Stimulated activated CD4-positive, alpha-beta T cell treated with anti-CD3 and anti-CD28 coated beads, Interleukin-15, amount 100 ng/mL, for 1 hour (primary cell): ENCODE measurements at places on chromosomes 2 and 18.

DNA sequence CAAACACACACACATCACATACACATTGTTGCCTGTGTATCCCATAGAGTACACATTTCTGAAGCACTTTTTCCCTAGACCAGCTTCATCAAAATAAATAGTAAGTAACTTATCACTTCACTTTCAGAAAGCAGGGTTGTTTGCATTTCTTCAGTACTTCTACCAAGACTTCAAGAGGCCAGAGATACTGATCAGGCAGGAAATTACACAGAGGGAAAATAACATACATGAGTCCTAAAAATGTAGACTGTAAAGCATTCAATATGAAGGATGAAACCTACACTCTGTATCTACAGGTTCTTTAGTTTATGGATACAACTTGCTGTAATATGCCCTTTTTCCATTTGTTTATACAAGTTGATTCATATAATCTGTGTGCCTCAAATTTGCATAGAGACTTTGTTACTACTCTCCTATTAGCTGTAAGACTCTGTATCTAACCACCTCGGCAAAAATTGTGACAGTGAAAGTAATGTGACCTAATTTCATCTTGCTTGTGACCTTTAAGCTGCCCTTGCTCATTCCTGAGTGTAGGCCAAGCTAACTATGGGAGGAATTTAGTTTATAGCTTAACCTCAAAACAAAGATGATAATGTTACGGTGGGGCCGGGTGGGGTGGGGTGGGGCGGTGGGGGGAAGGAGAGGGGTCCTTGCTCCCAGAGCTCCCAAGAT, 228.9 kb upstream of the SPOPL start:
- no peak for DNase-seq

DNA sequence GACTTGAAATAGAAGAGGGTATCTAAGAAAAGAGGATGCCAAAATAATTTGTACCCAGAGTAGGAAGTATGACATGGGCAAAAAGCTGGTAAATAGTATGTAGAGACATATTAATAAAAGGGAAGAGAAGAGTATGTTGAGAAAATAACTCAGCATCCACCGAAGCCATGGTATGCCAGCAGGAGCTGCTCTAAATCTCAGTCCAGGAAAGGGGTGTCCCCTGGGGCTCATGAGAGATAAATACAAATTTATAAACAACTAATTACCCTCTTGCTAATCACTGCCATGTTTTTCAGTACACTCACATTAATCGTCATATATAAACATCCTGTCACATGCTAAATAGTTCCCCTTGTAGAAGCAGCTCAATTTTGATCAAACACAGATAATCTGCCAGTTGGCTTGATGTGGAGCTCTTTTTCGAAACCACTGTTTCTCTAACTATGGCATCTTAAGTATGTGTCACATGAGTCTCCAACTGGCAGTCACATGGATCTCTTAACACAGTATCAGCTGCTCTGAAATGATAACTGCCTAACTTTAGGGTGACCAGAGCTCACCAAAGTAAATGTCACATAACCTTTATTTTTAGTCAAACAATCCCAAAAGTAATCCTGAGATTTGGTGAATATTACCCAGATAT, 31.9 kb downstream of the EXOC6B start:
- no peak for DNase-seq

- no peak for DNase-seq
Observed at GRCh38 chr2:66495788-66496640, 61.1 kb downstream of the MEIS1 start.

- DNase-seq = no peak
Observed at GRCh38 chr2:241050624-241051577, 51.2 kb downstream of the MTERF4 start.

GRCh38 chr18:77705301-77705700, 455.7 kb downstream of the GALR1 start:
- no peak for DNase-seq

- no peak for DNase-seq
Observed at GRCh38 chr18:44821924-44822323, 141.2 kb downstream of the SETBP1 start.

GRCh38 chr18:77111951-77112746, 20.4 kb downstream of the MBP start:
- no peak for DNase-seq

DNA sequence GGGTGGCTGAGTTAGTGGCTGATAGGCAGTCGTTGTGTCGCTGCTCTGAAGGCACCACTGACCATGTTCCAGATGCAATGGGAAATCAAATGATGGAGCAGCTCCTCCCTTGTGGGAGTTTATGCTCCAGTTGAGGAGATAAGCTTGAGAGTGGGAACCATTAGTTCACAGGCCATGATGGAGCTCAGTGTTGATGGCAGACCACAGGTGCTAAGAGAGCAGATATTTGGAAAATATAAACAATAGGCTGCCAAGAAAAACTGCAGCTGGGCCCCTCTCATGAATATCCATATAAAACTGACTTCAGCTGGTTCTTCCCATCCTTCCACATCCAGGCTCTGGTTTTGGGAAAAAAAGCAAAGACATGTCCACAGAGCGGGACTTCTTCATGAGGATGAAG, 63.1 kb downstream of the EPAS1 start:
- no peak for DNase-seq

- peak; percentile 16 for DNase-seq
Observed at GRCh38 chr2:108607706-108608301, 73.5 kb downstream of the LIMS1 start.

GRCh38 chr2:208627110-208627884, 220.7 kb downstream of the PTH2R start:
- DNase-seq = no peak

GRCh38 chr2:173965372-173966025, at the start of gene SP3:
Gene SP3 (minus strand): TSS chr2:173965373. CDS start chr2:173965171, 202 bp downstream.
- DNase-seq = peak; percentile 90

DNA sequence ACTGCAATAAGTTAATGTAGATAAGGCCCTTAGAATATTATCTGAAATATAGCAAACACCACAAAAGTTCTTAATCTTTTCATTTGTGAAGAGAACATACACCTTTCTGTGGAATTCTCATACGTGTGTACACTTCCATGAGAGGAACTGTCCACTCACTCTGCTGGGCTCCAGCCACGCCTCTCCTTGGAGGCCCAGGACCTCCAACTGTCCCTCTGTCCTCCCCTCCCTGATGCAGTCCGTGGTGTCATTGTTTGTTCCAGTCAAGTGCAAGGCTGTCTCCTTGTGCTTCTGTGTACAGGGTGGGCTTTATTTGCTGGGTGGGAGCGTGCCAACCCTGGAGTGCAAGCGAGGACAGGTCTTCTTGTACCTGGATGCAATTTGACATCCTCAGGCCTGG, 8.7 kb downstream of the RAB12 start:
- no peak for DNase-seq

DNA sequence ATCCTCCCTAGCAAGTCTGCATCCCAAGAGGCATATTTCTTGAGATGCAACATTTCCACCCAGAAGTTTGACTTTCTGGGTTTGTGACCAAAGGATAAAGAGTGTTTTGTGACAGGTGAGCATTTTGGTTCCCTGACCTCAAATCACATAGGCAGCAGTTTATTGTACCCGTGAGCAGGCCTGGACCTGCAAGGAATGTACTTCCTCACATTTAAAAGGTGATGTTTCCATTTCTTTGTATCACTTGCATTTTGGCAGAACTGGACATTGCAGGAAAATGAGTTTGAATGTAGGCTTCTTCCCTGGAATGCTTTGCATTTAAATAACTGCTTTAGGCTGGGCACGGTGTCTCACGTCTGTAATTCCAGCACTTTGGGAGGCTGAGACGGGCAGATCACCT, 160.7 kb downstream of the ALPK2 start:
- DNase-seq = no peak

DNA sequence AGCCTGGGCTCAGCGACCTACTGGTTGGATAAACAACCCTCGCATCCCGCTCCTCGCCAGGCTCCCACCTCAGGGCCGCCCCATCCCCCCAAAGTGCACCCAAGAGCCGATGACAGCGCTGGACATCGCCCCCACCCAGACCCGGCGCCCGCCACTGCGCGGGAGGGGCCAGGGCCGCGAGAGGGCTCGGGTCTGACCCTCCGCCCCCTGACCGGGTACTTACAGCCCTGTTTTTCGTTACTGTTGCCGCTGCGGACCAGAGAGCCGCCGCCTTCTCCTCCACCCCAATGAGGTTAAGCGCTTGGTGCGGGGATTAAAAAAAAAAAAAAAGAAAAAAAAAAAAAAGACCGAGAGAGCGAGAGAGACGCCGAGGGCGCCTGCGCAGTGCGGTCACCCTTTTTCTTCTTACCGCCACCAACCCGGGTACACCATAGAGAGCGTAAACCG, at the start of gene CLASP1:
Gene CLASP1, minus strand, starts transcription at position 314 of the 447 bp plus-strand sequence. CDS start 43,567 bp downstream, outside the sequence.
- DNase-seq = peak; percentile 19

GRCh38 chr2:103401621-103402020, 639.8 kb downstream of the TMEM182 start:
- no peak for DNase-seq

- no peak for DNase-seq
Observed at GRCh38 chr2:203580844-203581243, 45.7 kb upstream of the RAPH1 start.

GRCh38 chr2:201891676-201892075, 85.3 kb downstream of the CDK15 start:
- DNase-seq = no peak

- no peak for DNase-seq
Observed at GRCh38 chr2:191061381-191061980, 47.5 kb upstream of the STAT1 start.

- DNase-seq = no peak
Observed at GRCh38 chr2:204183608-204184007, 247.0 kb downstream of the ICOS start.

DNA sequence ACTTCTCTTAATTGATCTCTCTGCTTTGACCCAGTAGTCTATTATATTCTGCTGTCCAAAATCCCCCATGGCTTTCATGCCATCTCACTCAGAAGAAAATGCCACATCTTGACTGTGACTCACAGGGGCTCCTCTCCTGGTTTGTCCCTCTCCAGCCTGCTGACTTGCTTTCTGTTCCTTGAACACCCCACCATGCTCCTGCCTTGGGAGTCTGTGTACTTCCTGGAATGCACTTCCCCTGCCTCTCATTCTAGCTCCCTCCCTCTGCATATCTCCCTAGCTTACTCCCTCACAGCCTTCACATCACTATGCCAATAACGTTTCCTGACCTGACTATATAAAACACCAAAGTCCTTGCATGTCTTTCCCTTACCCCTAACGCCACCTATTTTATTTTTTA, 167.2 kb downstream of the TRIB2 start:
- no peak for DNase-seq

DNA sequence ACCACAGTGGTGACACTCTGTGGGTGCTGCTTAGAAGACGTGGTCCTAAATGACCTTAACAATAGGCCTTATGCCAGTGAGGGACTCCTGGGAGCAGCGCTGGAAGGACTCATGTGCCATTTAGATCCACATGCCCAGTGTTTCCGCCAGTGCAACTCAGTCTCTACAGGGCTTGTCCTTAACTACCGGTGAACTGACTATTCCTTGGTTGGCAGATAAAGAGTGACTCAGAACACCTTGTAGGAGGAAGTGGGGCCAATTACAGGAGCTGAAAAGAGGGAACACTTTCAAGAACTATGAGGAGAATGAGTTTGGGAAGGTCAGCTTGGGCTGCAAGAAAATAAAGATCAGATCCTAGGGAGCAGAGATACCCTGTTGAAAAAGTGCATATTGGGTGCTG, 1.8 kb upstream of the CDK5R2 start:
- no peak for DNase-seq

GRCh38 chr2:179677077-179677688, 184.2 kb downstream of the ZNF385B start:
- no peak for DNase-seq

DNA sequence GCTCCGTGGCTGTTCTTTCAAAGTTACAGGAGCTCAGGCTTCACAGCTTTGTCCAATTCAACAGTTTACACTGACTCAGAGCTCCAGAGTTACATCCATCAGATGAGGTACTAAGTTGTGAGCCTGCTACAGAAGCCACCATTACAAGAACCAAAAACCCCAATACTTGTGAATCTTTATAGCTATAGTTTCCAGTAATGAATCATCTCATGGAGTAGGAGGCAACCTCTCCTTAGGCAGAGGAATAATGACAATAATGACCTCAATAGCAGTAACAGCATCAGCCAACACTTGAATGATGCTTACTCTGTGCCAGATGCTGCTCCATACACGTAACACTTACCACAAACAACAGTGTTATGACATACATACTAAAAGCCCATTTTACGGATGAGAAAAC, 3.6 kb downstream of the ZC3H8 start:
- no peak for DNase-seq

GRCh38 chr2:48259811-48260210, 270.1 kb upstream of the STON1 start:
- no peak for DNase-seq

GRCh38 chr18:2089396-2089795, 481.9 kb downstream of the METTL4 start:
- no peak for DNase-seq

- no peak for DNase-seq
Observed at GRCh38 chr2:11784280-11784679, 37.8 kb downstream of the LPIN1 start.

DNA sequence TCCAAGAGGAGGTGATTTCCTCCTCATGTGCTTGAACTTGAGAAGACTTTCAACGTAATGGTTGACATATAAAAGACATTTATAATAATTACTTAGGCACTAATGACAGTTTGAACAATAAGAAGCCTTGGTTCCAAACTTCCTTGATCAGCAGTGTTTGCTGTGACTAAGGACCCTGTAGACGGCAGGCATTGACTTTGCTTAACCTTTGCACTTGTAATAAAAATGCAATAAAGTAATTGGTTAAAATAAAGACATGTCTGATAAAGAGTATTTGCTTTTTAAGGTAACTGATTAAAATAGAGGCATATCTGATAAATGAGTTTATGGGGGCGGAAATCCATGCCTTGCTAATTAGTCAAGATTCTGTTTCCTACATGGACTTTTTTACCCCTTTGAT, 82.2 kb upstream of the ST8SIA3 start:
- DNase-seq = no peak

DNA sequence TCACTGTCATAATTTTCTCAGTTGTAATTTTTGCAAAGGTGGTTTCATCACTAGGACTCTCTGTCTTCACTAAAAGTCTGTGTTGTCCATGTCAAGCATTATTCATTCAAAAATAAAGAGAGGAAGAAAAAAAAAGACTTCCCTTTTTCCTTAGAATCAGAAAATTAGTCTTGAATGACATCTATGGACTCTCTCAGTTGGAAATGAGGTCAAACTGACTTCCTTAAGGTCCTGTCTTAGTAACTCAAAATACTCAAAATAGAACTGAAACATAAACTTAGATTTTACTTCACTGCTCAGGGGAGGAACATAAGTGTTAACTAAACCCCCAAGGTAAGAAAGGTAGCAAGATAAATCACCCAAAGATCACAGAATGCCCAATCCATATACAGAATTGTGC, 2.2 kb upstream of the ZNF407 start:
- DNase-seq = no peak

- no peak for DNase-seq
Observed at GRCh38 chr2:42340045-42340937, 20.7 kb downstream of the COX7A2L start.
